ENCODE measurements at places on chromosomes 3 and 15.

- no peak for ATAC-seq
These were observed 83.6 kb downstream of the SMAD6 start for GRCh38 chr15:66785637-66786036.

DNA sequence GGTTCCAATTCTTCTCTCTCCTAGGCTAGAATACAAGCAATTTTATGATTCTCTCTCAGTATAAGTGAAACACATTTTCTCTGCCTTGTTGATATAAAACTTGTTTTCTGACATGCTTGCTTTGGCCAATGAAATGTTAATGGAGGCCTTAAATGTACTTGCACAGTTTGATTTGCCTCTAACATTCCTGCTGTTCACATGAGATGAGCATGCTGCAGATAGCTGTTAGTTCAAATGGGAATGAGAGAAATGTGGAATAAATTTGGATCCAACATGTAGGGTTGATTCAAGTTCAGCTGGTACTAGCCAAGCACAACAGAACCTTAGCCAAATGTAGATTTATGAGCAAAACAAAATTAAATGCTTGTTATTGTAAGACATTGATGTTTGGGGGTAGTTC is 32.6 kb upstream of the FHIT start:
- ATAC-seq, result no peak

GRCh38 chr3:111859061-111859973 is at the start of gene PHLDB2:
TSS of gene PHLDB2 (plus strand) at chr3:111859265. CDS start at chr3:111884078, 24,813 bp downstream.
- ATAC-seq, result peak; percentile 66

GRCh38 chr3:158249183-158249582 is 139.3 kb downstream of the RSRC1 start:
- ATAC-seq, result no peak

GRCh38 chr3:12932754-12933153 is 91.4 kb upstream of the RPL32 start:
- ATAC-seq, result no peak

- ATAC-seq, result no peak
These were observed 15.3 kb downstream of the NR2F2 start for GRCh38 chr15:96345560-96346399.

DNA sequence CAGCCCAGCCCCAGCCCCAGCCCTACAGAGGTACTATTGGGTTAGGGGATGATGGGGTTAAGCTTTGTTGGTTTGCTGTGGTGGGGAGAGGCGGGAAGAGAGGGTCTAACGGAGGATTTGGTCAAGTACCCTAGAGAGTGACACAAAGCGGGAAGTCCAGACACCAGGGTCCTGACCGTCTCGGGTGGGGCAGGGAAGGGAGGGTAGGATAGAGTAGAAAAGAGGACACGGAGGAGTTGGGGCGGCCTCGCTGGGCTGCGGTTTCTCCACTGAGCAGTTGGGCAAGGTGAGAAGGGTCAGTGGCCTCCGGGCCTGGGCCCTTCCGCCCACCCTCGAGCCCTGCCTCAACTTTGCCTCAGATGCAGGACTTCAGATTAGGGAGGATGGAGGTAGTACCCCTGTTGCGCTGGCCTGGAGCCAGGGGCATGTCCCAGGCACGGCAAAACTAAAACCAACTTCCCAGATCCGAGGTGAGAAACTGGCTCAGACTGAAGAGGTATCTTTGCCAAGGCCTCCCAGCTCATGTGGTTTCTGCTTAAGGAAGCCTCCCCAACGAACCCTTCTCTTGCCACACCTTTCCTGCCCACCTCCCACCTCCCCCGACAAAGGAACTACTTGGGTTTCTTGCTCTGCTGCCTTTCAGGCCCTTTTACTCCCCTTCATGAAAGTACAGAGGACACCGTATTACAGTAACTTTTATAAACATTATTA is 551 bp downstream of the PML start:
- peak; percentile 2 for ATAC-seq

DNA sequence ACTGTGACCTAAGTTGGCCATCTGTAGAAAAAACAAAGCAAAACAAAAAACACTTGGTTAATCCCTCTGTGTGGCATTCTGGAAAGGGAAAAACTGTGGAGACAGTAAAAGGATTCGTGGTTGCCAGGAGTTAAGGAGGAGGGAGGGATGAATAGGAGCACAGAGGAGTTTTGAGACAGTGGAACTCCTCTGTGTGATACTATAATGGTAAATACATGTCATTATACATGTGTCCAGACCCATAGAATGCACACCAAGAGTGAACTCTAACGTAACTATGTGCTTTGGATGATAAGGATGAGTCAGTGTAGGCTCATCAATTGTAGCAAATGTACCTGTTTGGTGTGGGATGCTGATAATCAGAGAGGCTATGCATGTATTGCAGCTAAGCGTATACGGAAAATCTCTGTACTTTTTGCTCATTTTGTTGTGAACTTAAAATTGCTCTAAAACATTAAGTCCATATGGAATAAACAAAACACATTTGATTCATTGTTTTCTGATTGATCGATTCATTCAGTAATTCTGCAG is 33.4 kb downstream of the RAP2B start:
- no peak for ATAC-seq

DNA sequence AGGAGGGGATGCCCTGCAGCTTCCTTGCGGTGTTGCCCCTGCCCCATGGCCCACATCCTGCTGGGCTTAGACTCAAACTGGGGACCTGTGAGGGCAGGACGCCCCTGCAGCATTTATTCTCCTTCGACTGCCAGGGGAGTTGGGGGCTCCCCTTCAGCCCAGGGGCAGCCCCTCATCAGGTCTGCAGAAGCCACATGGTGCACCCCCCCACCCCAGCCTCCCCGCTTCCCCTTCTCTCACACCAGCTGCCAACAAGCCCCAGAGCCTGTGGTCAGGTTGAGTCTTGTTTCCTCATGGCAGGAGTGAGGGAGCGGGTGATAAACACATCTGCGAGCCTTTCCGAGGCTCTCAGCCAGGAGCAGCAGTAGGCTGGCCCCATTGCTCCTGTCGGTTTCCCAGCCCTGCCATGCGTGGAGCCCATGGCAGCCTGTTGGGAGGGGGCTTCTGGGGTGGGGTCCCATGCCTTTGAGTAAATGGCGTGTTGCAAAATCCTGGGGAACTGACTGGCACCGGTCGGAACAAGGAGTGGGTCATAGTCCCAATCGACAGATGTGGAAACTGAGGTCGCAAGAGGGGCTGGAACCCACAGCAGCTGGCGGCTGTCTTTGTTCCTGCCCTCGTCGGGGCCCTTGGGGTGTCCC is 27.8 kb downstream of the WNT7A start:
- peak; percentile 39 for ATAC-seq

DNA sequence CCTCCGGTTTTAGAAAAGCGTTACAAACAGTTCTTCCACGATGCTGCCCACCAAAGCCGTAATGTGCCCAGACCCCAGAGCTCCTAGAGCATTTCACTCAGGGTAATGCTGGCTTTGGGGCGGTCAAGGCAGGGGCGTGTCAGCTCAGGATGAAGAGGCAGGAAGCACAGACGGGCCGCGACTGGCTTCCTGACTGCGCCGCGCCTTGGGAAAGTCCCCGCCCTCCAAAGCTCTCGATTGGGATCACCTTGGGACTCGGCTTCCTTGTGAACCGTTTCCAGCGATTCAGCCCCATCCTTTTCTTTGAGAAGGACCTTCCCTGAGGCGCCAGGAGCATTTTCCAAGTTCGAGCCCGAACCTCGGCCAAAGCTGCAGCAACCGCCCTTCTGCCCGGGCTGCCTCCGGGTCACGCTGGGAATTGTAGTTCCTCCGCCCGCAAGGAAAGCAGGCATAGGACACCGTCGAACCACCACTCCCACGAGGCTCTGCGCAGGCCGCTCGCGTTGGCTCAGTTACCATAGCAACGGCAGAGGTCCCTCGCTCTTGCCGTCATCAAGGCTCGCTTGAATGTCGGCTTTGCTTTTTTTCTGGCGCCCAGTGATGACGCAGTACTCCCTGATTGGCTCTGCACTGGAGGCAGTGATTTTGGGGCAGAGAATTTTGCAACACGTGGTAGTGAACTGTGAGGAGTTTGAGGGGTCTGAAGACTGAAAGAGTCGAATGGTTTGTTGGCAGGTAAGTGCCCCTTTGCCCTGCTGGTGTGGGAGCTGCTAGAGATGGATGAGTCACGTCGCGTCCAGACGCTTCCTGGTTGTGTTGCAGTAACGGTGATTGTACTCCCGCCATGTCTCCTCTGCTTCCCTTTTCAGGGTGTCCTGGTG is at the start of the genes CCDC191 and QTRT2:
CCDC191 (minus strand) TSS at position 397 of the 881 bp plus-strand sequence; CDS start at position 337, 60 bp downstream.
QTRT2 (plus strand) TSS at position 608 of the 881 bp plus-strand sequence. CDS start 8,521 bp downstream, outside the sequence.
- peak; percentile 95 for ATAC-seq

DNA sequence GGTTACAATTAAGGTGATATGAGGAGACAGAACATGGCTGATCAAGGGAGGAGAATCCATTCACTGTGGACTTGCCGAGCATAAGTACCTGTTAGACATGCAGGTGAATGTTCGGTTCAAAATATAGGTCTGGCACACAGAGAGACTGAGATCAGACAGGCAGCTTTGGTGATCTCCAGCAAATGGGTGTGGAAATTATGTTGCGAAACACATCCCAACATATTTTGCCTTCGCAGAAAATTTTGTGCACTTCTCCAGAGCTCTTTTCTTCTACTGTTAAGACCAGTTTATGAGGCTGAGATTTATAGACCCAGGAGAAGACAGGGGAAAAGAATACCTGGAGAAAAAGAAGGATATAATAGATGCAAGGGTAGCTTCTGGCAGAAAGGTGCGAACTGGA is 183.2 kb downstream of the NEK10 start:
- ATAC-seq, result no peak

- ATAC-seq, result no peak
These were observed 57.1 kb upstream of the TLE3 start for GRCh38 chr15:70154718-70155347.

GRCh38 chr3:119194237-119195150 is 21.1 kb downstream of the UPK1B start:
- ATAC-seq, result no peak

GRCh38 chr3:143315766-143316165 is 196.2 kb downstream of the CHST2 start:
- no peak for ATAC-seq

GRCh38 chr3:61926923-61927322 is 365.6 kb downstream of the PTPRG start:
- ATAC-seq, result no peak

- no peak for ATAC-seq
These were observed 37.7 kb upstream of the SLC4A7 start for GRCh38 chr3:27521872-27522265.

DNA sequence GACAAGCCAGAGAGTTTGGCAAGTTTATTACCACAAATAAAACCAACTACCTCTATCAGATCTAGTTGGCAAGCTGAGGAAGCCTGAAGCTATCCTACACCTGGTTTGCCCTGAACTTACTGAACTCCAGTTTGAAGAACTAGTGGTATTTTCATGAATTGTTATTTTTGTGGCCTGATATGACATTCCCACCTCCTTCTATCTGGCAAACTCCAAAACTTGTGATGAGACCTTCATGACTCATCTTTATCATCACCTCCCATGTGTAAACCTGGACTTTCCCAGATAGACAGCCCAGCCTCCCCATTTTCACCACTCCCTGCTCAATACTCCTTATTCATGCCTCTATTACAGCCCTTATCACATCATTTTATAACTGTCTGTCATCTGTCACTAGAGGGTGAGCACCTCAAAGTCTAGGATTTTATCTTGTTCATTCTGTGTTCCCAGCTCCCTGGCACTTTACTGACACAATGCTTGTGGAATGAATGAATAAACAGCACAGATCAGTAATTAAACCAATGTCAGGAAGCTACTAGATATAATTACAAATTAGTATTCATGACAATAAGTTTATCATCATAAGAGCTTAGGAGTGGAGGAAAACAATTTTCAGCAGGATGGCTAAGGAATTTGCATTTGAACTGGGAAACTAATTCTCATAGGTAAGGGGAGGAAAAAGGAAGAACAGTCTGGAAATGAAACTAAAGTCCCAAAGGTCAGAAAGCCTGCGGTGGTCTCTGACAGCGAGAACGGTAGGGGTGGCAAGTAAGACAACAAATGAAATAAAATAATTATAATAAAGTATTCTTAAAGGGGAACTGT is 13.2 kb upstream of the TRANK1 start:
- ATAC-seq, result peak; percentile 79

- peak; percentile 33 for ATAC-seq
These were observed 3.5 kb downstream of the SMAD3 start for GRCh38 chr15:67068710-67069400.

- no peak for ATAC-seq
These were observed 6.6 kb upstream of the CCR8 start for GRCh38 chr3:39322936-39323335.

DNA sequence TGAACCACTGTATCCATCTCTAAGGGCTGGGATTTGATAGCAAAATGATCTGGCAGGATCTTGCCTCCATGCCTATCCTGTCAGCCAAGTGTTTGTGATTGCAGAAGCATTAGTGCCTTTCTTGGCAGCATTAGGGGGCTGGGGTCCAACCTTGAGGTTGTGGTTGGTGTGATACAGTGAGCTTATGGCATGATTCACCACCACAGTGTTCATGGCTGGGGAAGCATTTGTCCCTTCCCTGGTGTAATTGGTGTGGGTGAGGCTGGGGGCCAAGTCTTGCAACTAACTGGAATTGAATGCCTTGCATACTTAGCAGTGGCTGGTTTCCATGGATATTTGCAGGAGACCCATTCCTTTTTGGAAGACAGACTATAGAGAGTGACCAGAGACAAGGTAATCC is 271.0 kb upstream of the TBL1XR1 start:
- ATAC-seq, result no peak

GRCh38 chr3:169295912-169296570 is 367.5 kb downstream of the MECOM start:
- ATAC-seq, result no peak

- no peak for ATAC-seq
These were observed 69.6 kb downstream of the ZIC4 start for GRCh38 chr3:147336543-147337278.

DNA sequence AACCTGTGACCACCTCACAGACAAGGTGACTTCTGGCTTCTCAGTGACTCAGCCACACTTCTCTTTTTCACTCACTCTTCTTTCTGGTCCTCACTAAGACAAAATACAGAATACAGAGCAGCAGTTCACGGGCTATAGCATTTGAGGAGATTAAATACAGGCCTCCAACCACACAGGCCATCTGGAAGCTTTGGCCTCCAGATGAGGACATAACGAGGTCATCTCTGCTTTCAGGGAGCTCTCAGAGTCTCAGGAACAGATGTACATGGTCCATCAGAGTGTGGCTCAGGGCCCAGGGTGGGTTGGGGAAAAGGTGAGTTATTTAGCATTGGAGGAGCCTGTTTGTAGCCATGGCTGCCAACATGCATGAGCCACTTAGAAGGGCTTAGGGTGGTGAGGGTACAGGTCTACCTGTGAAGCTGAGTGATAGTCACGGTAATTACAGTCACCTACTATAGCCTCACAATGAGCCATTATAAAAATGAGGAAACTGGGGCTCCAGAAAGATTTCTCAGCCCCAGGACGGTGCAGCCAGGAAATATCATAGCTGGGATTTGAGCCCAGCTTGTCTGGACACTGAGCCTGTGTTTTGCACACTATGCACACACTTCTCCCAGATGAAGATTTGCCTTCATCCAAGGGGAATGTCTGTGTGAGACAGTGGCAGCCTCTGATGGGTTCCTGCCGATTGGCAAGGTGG is 159.8 kb upstream of the CTDSPL start:
- ATAC-seq, result no peak

DNA sequence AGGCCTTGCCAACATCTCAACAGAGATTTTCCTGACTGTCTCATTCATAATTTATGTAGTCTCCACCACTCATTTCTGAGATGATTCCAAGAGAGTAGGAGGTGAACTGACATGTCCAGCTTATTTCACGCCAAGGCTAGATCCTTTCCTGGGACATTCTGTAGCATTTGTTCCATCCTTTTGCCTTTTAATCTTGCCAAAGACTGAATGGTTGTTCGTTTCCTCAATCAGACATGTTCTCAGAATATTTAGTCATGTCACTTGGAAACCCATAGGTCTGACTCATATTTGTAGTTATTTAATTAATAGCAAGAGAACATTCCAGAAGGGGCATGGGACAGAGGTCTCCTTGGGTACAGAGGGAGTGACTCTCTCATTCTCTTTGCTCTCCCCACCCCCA is 80.9 kb downstream of the DHX36 start:
- no peak for ATAC-seq

- ATAC-seq, result no peak
These were observed 225.4 kb upstream of the SOX2 start for GRCh38 chr3:181486141-181486885.
